ENCODE measurements at places on chromosomes 7 and 10. TPM values are rescaled to one million over a fixed set of nuclear protein-coding genes. Genes with fewer than 3 reads are reported as not detected.
A peak's percentile ranks its signal among the peaks of the same experiment; 100 is the strongest.

DNA sequence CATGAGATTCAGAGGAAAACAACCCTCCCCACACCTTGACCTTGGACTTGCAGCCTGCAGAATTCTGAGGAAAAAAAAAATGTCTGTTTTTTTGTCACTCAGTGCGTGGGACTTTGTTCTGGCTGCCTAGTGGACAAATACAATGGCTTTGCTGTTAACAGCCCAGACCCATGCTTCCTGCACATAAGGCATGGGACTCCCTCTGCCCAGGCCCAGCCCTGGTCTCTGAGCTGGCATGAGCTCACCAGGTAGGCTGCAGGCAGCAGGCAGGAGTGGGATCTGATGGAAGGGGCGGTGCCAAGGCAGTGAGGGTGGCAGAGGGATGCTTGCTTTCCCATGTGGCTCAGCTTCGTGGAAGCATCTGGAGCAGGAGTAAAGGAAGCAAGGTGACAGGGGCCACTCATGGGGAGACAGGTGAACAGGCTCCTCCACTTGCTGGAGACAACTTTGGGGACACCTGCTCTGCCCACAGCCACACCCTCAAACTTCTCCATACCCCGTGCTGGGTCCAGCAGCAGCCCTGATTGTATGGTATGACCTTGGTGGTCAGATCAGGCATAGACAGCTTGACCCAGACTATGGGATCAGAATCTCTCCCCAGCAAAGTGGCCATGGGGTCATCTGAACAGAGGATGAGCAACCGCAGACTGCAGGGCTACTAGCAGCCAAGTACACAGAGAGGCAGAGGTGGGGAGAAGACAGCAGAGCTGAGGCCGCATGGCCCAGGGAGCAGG lies 27.0 kb downstream of the ANXA8 start:
- DNase-seq, result peak; percentile 73

- DNase-seq, result peak; percentile 46
Measured at GRCh38 chr7:28686418-28686800, 271.7 kb downstream of the TRIL start.

GRCh38 chr10:122421054-122421625 lies 33.3 kb upstream of the ARMS2 start:
- DNase-seq, result no peak

GRCh38 chr10:95572131-95572820 lies 11.1 kb upstream of the SORBS1 start:
- DNase-seq, result no peak

- DNase-seq, result no peak
Measured at GRCh38 chr7:38168890-38169570, 9.0 kb upstream of the STARD3NL start.

DNA sequence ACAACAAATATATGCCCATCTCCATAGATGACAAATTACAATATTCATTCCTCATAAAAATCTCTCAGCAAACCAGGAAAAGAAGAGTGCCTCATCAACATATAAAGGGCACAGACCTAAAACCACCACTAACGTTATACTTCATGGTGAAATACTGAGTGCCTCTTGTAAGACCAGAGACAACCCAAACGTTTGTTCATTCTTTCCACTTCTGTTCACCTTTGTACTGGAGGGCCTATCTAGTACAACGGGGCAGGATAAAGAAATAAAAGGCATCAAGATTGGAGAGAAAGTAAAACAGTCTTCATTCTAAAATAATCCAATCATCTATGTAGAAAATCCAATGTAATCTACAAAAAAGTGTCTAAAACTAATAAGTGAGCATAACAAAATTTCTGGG lies 79.1 kb downstream of the LARP4B start:
- DNase-seq, result peak; percentile 31

- DNase-seq, result no peak
Measured at GRCh38 chr10:11026773-11027172, 9.1 kb downstream of the CELF2 start.

- DNase-seq, result no peak
Measured at GRCh38 chr7:26588511-26588910, 275.9 kb downstream of the SKAP2 start.

- DNase-seq, result no peak
Measured at GRCh38 chr7:140215281-140215680, 38.5 kb upstream of the KDM7A start.

DNA sequence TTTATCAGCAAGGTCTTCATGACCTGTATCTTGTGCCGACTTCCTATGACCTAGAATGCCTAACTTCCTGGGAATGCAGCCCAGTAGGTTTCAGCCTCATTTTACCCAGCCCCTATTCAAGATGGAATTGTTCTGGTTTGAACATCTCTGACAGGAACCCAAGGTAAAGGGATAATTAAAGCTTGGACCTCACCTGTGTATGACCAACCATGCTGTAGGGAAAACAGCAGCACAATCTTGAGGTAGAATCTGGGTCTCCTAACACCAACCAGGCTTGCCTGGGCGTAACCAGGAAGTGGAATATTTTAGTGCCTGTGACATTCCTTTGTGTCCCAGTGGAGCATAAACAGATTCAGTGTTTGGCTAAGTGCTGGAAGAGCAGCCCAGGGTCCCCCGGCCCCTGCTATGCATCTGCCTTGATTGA lies 94.1 kb downstream of the PFKFB3 start:
- peak; percentile 31 for DNase-seq

DNA sequence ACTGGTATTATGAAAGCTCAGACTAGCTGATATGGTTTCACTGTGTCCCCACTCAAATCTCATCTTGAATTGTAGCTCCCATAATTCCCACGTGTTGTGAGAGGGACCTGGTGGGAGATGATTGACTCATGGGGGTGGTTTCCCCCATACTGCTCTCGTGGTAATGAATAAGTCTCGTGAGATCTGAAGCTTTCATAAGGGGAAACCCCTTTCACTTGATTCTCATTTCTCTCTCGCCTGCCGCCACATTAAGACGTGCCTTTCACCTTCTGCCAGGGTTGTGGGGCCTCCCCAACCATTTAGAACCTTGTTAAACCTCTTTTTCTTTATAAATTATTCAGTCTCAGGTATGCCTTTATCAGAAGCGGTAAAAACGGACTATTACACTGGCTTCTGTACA lies 40.3 kb downstream of the COL13A1 start:
- no peak for DNase-seq

SLC26A5 gene
- 0.09 TPM for polyA plus RNA-seq

PNLIPRP3 gene
- not detected for polyA plus RNA-seq

SPDYE2 gene
- polyA plus RNA-seq, result 3.2 TPM

GLI3 gene
- polyA plus RNA-seq, result 5.4 TPM

Data from large intestine (tissue), 12 donors.